ENCODE measurements at places on chromosomes 2 and 18. TPM values are rescaled to one million over a fixed set of nuclear protein-coding genes. Genes with fewer than 3 reads are reported as not detected.

Gene TPO
- total RNA-seq = 2.6 TPM

Gene GALNT3
- 0.69 TPM for total RNA-seq

Gene GAL3ST2
- not detected for total RNA-seq

Gene CTAGE1
- total RNA-seq = not detected

Gene PLA2R1
- total RNA-seq = 0.64 TPM

Gene CDH19
- total RNA-seq = 0.41 TPM

Gene SLC5A7
- 0.09 TPM for total RNA-seq

Gene GKN1
- not detected for total RNA-seq

Gene IL1B
- 0.28 TPM for total RNA-seq

Gene PRKRA
- 90.0 TPM for total RNA-seq

Gene RTKN
- 10.2 TPM for total RNA-seq

Gene TLX2
- not detected for total RNA-seq

Gene RTP5
- total RNA-seq = not detected

Gene PDCD1
- not detected for total RNA-seq

Gene GPR75
- total RNA-seq = 1.3 TPM

Gene MC4R
- not detected for total RNA-seq

Gene G6PC2
- total RNA-seq = not detected

Gene TUBA3E
- not detected for total RNA-seq

Gene OR6B2
- total RNA-seq = not detected
